Testis (tissue), 5 donors: ENCODE measurements at places on chromosomes 3 and 15. TPM values are rescaled to one million over a fixed set of nuclear protein-coding genes. Genes with fewer than 3 reads are reported as not detected.
A peak's percentile ranks its signal among the peaks of the same experiment; 100 is the strongest.

Gene ATP2B2
- total RNA-seq = 1.8 TPM

Gene PARP14
- total RNA-seq = 11.3 TPM

DNA sequence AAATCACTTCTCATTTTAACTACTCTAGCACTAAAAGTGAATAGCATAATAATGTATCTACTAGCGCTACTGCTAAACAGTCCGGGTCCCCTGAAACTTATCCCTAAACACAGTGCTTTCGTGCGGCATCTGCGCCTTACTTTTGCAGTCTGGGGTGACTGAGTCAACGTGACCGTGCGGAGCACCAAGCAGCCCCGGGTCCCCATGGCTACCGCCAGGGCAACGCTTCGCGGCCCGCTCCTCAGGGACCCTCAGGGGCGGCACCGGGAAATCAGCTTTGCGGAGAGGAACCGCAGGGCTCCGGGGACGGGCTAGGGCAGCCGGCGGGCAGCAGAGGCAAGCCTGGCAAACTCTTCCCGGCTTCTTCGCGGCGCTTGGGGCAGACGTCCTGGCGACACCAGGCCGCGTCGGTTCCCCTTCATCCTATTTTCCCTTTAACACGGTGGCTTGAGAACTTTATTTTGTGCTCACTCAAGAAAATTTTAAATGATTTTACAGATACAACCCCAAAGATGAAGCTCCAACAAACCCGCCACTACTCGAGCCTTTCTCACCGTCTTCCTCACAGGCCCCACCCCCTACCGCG lies 757 bp upstream of the DIPK2A start:
- peak; percentile 70 for DNase-seq
- H3K4me3 ChIP-seq = peak overlapping the region; percentile 82
- H3K27me3 ChIP-seq = no peaks in the 10 kb centered on the region
- H3K4me1 ChIP-seq = peaks cover 7% of the 10 kb centered on the region
- H3K36me3 ChIP-seq = no peaks in the 10 kb centered on the region
- H3K27ac ChIP-seq = peak overlapping the region; percentile 96

DNA sequence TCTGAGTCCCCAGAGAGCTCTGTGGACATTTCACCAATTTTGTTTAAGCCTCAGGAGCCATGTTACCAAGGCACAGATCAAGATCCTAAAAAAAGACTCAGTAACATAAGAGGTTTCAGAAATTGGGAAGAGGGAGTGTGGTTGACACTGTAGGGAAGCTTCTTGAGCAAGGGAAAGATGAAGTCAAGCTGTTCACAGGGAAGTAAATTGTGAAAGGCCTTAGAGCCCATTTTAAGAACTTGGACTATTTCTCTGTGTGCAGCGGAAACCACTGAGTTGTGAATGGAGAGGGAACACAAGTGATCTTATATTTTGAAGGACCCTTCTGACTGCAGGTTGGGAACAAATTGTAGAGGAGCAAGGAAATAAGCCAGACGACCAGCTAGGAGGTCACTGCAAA lies 18.7 kb downstream of the BCL2A1 start:
- no peak for DNase-seq
- H3K36me3 ChIP-seq = no peaks in the 10 kb centered on the region
- no peaks in the 10 kb centered on the region for H3K4me1 ChIP-seq
- no peak overlapping the region for H3K27ac ChIP-seq

DNA sequence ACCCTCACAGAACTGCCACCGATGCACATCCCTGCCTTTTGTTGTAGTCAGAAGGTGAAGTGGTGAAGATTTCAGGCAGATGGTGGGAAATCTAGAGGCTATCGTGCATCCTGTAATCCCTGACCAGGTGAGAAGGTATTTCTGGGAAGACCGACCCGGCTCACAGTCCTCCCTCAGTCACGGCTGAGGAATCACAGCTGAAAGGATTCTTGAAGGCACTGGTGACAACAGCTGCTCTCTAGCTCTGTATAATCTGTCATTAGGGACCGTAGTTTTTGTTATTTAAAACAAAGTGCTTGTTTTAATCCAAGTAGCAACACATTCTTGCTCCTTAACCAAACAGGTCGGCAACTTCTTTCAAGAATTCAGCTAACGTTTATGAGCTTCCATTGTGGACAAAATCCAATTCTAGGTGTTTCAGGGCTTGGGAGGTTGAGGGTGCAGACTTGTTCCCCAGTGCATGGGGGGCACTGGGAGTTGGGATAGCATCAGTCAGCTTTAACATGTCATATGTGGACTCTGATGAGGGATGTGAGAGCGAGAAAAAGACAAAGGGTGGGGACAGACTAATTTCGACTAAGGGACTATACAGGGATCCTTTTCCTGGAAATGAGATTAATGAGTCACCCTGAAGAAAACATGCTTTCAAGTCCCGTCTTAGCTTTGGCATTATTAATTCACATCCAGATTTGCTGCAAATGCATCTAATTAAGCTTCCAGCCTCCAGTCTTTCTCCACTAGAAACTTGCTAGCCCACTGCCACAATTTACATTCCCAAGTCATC lies 141.0 kb upstream of the RASGRP1 start:
- no peak for DNase-seq
- no peak overlapping the region for H3K4me3 ChIP-seq
- no peaks in the 10 kb centered on the region for H3K36me3 ChIP-seq
- H3K27ac ChIP-seq = no peak overlapping the region

DNA sequence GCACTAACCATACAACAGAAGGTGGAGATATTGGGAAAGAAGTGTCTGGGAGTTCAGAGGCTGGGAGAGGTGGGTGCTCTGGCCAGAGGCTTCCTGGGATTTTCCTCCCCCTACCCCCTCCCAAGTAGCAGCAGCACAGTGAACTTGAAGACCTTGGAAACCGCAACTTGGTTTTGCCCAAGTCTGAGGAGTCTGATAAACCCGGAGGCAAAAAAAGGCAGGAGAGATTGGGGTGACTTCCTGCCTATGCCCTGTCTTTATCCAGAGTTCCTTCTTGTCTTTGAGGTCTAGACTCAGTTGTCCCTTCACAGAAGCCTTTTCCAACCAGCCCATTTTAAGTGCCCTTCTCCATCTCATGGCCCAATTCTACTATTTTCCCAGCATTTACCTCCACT lies 25.4 kb upstream of the THRB start:
- H3K4me3 ChIP-seq = no peak overlapping the region
- H3K27me3 ChIP-seq = no peaks in the 10 kb centered on the region
- H3K36me3 ChIP-seq = no peaks in the 10 kb centered on the region
- H3K27ac ChIP-seq = no peak overlapping the region
- DNase-seq = no peak

GRCh38 chr3:100102757-100103156 lies 11.5 kb downstream of the FILIP1L start:
- no peaks in the 10 kb centered on the region for H3K36me3 ChIP-seq
- no peak overlapping the region for H3K4me3 ChIP-seq
- DNase-seq = no peak
- peaks cover 23% of the 10 kb centered on the region for H3K4me1 ChIP-seq
- no peak overlapping the region for H3K27ac ChIP-seq
